ENCODE measurements at places on chromosomes 3 and 15.
A peak's percentile ranks its signal among the peaks of the same experiment; 100 is the strongest.

GRCh38 chr15:99911816-99912215 is 178.6 kb upstream of the LYSMD4 start:
- DNase-seq, result no peak

GRCh38 chr3:87037652-87038051 is 46.7 kb upstream of the VGLL3 start:
- DNase-seq, result no peak

DNA sequence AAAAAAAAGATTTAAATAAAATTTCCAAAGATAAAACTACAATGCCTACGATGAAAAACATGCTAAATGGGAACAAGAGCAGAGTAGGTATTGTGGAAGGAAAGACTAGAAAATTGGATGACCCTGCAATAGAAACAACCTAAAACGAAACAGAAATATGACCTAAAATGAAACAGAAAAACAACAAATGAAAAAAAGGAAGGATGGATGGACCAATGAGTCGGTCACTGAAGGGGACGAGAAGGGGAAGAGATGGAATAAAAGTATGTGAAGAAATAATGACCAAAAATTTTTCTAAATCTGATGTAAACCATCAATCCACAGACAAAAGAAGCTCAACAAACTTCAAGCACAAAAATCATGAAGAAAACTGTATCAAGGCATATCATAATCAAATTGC is 44.8 kb downstream of the TBC1D2B start:
- no peak for DNase-seq

- no peak for DNase-seq
Observed at GRCh38 chr3:66996696-66997095, 1.4 kb upstream of the KBTBD8 start.

DNA sequence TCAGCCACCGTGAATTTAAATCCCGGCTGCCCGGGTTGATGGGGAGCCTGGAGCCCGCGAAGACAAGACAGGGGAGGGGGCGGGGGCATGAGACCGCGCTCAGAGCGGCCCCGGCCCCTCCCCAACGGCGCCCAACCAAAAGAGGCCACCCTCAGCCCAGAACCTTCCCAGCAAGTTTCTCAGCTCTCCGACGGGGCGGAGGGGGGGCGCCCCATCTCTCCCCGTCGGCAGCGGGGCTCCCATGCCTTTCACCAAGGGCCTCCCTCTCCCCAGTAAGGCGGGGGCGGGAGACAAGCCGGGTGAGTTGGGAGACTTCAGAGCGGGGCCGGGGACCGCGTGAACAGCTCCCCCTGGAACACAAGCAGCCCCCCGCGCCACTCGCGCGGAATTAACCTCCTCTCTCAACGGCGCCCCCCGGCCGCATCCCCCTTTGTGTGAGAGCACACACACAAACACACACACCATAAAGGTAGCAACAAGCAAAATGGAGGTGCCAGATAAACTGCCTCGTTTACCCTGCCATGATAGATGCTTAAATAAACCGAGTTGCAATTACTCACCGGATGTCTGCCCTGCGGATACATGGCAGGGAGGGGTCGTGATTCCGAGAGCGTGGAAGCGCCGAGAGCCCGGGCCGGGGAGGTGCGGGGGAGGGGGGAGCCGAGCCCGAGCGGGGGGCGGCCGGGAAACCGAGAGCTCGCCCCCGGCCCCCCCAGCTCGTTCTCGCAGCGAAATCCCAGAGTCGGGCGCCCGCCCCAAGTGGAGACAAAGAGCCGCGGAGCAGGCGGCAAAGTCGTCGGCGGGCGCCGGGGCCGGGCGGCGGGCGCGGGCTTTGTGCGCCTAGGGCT is 1.3 kb downstream of the TLE3 start:
- DNase-seq, result peak; percentile 76

DNA sequence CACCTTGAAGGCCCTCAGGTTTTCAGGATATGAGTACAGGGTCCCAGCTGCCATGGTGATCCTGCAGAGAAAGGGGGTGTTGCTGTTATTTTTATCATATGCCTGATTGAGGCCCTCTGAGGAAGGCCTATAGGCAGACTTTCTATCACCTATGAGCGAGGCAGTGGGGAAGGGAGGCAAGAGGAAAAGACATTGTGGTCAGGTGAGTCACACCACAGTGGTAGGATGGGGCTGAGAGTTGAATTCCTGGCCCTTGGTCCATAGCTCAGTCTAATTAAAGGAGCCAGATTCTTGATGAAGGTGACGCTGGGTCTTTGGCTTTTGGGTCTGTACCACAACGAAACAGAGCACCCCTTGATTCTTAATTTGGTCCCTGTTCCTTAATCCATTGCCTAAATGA is 72.7 kb downstream of the ZNF621 start:
- no peak for DNase-seq

GRCh38 chr3:187261541-187261969 is 30.0 kb downstream of the MASP1 start:
- no peak for DNase-seq

GRCh38 chr15:85607842-85608241 is 186.9 kb downstream of the KLHL25 start:
- DNase-seq, result no peak

DNA sequence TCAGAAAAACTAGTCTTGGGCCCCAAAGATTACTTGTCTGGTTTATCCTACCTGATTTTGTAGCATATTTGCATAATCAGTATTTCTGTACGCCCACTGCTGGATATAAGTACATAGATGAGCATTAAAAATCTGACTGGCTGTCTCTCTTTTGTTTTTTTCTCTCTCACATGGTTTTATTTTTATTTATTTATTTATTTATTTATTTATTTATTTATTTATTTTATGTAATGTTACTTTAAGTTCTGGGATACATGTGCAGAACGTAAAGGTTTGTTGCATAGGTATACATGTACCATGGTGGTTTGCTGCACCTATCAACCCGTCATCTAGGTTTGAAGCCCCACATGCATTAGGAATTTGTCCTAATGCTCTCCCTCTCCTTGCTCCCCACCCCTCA is 31.9 kb downstream of the C2CD4B start:
- no peak for DNase-seq

DNA sequence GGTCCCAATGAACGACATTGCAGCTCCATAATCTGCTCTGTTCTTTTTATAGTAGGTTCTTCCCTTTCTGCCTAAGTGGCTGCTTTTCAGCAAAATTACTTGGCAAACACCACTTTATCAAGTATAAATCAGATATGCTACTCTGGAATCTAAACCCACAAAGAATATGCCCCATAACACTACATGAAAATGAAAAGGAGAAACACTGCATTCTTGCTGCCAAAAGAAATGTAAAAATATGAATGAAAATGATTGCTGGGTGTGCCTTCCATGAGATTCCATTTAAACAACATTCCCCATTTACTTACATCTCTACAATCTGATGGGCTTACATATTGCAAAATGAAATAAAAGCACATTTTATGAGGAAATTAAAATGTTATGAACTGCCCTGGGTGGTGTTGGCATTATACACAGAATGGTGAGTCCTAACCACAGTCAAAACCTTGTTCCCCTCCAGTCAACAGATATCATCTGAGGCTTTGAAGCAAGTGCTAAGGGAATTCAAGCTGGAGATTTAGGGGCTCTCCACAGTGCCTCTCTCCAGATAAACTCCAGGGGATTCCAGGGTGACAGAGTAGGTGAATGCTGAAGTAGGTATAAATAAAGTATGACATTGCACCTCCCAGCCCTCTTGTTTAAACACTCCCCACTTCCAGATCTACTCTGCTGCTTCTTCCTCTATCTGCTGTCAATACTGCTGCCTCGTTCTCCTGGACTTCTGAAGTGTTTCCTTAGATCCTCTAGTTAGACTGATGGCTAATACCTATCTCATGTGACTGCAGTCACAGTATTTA is 136.5 kb downstream of the RORA start:
- DNase-seq, result no peak

- no peak for DNase-seq
Observed at GRCh38 chr15:26838742-26839460, 28.0 kb upstream of the GABRA5 start.

DNA sequence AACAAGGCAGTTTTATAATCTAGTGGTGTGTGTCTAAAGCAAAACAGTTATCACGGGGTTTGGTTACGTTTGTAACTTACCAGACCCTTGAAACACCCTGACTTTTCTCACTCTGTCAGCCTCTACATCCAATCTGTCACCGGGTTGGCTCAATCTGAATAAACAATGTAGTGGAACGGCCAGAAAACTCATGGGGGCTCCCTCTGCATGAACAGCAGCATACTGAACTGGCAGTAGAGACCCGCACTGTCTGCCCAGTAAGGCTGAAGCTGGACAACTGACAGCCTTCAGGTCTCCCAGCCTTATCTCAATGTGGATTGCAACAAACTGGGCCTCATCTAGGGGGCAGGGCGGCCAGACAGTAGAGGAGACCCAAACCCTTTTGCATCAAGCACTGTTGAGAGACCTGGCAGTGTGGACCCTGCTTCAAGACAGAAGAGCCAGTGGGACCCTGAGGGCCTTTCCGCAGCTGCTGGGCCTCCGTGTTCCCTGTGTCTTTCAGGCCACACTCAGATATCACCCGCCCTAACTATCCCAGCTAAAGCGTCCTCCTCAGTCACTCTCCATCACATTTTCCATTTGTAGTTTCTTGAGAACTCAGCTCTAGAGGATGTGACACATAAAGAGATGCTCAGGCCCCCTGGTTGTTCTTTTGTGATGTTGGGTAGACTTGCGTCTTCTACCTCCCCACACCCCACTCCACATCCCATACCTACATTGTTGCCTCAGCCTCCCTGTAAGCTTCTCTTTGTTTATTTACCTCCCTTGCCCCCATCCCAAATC is 181.2 kb upstream of the NR2E3 start:
- no peak for DNase-seq

GRCh38 chr3:121995161-121996137 is 26.6 kb downstream of the ILDR1 start:
- no peak for DNase-seq

DNA sequence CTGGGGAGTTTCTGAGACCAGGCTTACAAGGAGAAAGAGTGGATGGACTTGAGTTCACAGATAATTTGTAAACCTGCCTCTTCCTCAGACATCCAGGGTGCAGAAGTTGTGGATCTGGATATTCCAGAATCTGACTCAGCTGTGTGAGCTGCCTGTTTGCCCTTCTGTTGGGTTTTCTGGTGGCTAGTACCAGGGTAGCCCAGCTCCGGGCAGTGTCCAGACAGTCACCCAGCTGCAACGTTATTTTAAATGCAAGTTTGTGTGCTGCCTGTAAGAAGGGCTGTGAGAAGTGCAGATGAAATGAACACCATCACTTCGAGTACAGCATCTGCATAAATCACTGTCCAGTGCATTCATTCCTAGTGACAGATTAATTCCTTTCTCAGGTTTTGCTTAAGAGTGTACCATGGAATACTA is 1053.0 kb downstream of the TUSC7 start:
- DNase-seq, result no peak

DNA sequence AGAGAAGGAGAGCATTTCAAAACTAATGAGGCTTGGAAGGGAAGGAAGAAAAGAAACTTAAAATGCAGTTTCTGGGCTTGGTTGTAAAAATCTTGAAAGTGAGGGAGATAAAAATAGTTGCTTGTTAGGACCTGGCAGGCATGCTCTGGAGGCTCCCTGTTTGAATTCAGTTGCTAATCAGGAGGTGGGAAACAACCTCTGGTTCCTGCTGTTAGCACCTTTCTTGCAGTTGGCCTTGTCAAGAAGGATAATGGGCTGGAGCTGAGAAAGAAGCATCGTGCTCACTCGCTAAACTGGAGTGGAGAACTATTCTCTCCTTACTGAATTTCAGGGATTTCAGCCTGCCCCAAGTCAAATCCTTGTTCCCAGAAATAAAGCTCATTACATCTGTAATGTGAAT is 23.4 kb downstream of the SNAPC5 start:
- DNase-seq, result no peak

DNA sequence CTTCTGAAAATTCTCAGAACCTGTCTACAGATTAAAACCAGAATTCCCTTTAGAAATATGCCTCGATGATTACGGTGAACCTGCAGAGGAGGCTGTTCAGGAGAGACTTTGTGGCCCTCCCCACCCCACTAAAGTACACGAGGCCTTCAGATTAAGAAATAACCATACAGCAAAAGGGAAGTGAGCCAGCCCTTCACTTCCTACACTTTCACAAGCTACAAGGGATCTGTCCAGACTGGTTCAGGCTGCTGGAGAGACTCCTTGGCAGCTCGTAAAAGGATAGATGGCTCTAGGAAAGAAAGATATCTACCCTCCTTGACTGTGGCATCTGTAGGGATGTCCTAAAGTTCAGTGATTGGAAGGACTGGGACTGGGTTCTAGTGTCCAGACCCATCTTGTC is 102.6 kb downstream of the ALDH1A2 start:
- DNase-seq, result no peak

DNA sequence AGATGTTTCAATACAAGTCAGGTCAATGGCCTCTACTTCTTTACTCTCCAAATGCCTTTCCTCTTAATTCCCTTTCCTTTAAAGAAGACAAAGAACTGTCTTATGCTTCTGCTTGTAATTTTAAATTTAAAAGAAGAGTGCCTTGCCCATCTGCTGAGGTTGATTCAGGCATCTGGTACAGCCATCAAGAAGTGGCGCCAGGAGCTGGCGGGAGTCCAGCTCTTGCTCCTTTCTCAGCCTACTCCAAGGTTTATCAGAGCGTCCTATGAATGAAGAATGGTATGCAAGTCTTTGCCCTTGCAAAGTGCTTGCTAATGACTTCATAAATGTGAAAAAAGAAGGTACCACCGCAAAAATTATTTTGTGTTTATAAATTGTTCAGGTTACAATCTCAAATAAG is 294.6 kb upstream of the TGFBR2 start:
- no peak for DNase-seq

- DNase-seq, result peak; percentile 87
Observed at GRCh38 chr3:50194128-50194902, 2.9 kb downstream of the GNAT1 start.

GRCh38 chr3:57818772-57819171 is 62.7 kb downstream of the SLMAP start:
- no peak for DNase-seq

GRCh38 chr3:40247714-40248454 is 61.6 kb upstream of the EIF1B start:
- DNase-seq, result no peak

- DNase-seq, result no peak
Observed at GRCh38 chr15:80773122-80773551, 6.0 kb upstream of the CEMIP start.

- no peak for DNase-seq
Observed at GRCh38 chr3:46087871-46088270, 60.6 kb upstream of the XCR1 start.

- no peak for DNase-seq
Observed at GRCh38 chr15:41512940-41513505, 604 bp downstream of the LTK start.

DNA sequence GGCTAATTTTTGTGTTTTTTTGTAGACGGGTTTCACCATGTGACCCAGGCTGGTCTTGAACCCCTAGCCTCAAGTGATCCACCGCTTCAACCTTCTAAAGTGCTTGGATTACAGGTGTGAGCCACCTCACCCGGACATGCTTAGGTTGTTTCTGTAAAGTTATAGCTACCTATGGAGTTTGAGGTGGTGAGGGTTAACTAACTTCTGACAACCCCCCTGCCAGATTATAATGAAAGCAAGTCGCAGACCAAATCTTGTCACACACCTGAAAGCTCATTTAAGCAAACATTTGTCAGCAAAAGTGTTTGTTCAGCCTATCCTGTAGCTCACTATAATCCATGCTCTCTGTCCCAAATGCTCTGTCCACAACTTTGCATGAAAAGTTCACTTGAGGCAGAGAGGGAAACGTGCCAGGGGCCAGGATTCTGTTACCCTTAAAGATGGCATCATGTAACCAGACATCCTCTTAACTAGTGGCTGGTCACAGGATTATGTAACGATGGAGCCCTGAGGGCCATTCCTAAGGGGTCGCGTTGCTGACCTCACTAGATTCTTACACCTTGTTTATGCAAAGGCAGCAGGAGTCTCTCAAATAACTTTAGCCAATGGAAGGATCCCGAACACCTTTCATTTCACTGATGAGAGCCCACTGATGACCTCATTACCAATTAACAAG is 24.1 kb upstream of the SENP5 start:
- no peak for DNase-seq

Data from right forelimb (tissue), 1 donor.